ENCODE measurements at places on chromosomes 6 and 20.

DNA sequence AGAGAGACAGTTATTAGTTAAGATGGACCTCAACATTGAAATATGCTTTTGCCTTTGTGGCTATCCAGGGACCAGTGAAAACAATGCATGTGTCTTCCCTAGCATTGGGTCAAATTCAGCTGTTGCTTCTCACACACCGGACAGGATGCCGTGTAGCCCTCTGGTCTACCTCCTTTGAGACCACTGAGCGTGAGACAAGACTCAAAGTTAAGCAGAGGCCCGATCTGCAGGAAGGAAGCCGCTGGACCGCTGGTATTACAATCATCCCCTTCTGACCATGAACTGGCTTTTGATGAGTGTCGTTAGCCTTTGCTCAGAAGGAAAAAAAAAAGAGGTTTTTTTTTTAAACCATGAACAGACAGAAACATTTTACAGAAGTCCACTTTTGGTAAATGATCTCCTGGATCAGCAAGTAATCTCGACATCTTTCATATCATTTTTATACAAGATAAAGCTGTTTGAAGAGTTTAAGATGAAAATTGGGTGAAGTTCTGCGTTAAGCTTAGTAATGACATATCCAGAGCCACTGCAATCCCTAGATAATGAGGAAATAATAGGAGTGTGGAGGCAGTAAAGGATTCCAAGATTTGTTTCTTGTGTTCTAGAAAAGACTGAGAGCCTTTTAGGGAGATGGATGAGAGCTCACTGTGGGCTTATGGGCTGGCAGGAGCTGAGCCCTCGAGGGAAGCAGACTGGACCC is 622.8 kb downstream of the QKI start:
- DNase-seq = no peak

- DNase-seq = no peak
These were observed 291.9 kb upstream of the SGK1 start for GRCh38 chr6:134609716-134610261.

GRCh38 chr20:12090920-12091319 is 173.2 kb downstream of the BTBD3 start:
- no peak for DNase-seq

GRCh38 chr6:169959136-169960002 is 207.9 kb downstream of the ERMARD start:
- peak; percentile 59 for DNase-seq

GRCh38 chr6:133301835-133302234 is 60.7 kb downstream of the EYA4 start:
- DNase-seq = no peak

DNA sequence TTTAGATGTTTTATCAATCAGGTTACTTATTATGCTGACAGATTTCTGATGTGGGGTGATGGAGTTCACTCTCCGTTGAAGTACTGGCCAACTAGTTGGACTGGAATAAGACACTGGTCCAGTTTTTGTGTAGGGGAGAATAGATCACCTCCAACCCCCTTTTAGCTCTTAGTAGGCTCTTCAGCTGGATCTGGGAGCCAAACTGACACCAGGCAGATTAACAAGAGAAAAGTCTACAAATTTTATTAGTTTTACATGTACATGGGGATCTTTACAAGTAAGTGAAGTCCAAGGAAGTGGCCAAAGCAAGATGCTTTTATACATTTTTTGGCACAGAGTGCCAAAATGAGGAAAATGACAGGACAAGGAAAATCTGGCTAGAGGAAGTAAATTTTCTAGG is 107.1 kb downstream of the UBE3D start:
- DNase-seq = no peak

DNA sequence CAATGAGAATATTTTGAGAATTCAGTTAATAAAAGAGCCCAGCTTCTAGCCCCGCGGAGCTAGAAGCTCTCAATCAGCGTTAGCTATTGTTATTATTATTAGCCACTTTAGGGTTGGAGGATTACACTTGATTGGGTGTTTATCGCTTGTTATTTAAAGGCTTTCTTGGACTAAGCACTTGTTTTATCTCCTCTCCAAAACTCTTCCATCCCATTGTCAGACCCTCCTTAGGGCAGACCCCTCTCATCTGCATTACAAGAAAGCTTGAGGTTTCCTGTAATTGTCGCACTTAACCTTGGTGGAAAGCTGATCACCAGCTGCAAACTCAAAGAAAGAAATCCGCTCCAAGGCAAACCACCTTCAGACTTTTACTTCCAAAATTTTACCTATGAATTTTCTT is 4.8 kb downstream of the DPPA5 start:
- DNase-seq = no peak

DNA sequence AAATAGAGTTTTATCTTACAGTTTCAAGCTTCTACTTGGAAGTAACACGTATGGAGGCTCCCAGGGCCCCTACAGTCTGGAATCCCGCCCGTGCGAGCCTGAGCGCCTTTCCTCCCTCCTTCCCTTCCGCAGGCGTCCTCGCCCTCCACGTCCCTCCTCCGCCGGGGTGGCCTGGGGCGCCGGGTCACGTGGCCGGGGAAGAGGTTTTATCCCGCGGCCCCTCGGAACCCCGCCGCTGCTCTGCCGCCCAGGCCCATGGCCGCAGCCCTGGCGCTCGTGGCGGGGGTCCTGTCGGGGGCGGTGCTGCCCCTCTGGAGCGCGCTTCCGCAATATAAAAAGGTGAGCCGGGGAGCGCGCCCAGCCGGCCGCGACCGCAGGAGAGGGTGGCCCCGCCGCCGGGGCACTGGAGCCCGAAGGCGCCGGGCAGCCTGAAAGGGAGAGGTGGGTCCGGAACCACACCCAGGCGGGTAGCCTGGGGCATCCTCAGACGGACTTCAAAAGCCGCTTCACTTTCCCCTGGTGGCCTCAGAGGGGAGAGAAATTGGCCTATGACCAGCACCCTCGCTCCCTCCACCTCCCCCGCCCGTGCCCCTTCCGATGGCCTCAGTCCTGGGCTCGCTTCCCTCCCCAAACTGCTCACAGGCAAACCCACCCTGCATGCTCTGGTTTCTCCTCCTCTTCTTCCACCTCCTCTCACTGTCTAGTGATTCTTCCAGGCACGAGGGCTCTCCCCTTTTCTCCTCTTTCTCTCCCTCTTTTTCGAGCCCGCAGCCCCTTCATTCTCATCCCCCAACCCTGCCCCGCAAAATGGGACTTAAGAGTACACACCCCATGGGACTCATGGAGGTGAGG is at the start of gene CLPSL2:
CLPSL2 (plus strand) TSS at position 235 of the 852 bp plus-strand sequence; CDS start at position 256, 21 bp downstream.
- DNase-seq = peak; percentile 15

Data from stimulated activated naive B cell treated with anti-CD40 and anti-IgM and Interleukin-4, amounts not matched to agents 10 μg/mL and 1 μg/mL and 100 μg/mL, for 72 hours (primary cell).